T-helper 2 cell (primary cell): ENCODE measurements at places on chromosomes 5 and 9.

DNA sequence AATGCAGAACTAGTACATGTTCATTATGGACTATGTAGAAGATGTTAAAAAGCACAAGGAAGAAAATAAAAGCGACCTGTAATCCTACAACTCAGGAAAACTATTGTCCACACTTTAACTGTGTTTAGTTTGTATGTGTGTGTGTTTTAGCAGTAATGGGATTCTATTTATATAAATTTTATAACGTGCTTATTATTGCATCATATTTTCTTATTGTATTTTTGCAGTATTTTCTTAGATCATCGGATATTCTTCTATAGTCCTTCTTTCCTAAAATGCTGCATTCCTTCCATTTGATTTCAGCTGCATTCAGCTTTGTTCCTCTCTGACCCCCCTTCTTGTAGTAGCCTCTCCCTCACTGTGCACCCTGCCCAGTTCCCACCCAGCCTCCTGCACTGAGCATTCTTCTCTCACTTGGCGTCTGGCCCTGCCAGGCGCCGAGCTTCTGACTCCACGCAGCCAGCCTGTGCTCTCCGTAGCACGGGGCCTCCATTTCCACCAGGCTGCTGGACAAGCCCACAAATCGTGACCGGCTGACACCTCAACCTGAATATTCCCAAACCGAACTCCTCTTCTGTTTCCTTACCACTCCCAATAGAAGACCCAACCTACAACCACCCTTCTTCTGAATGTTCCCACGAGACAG lies 39.9 kb downstream of the MVB12B start:
- no peak for DNase-seq

- DNase-seq: no peak
Observed at GRCh38 chr9:134732392-134733110, 90.9 kb downstream of the COL5A1 start.

DNA sequence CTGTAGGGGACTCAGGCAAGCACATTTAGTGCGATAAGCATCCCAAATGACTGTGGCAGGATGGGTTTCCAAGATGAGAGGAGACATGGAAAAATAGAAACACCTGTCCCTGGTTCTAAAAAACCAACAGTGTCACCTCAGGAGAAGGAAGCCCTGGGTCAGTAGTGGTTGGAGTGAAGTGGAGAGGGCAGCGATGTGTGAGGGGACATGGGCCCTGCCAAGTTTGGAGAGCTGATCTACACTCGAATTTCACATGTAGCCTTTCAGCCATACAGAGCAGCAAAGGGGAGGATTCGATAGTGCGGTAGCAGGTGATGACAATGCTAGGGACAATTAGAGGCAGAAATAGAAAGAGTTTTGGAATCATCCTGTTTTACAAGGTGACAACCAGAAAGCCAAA lies 32.6 kb upstream of the LHX2 start:
- no peak for DNase-seq

GRCh38 chr5:56849671-56850070 lies 34.3 kb downstream of the MAP3K1 start:
- no peak for DNase-seq

GRCh38 chr5:180114304-180115003 lies 42.9 kb upstream of the RNF130 start:
- DNase-seq: no peak
